ENCODE measurements at places on chromosomes 6 and 20.

GRCh38 chr6:35377002-35377401 is 34.6 kb downstream of the PPARD start:
- DNase-seq, result no peak

DNA sequence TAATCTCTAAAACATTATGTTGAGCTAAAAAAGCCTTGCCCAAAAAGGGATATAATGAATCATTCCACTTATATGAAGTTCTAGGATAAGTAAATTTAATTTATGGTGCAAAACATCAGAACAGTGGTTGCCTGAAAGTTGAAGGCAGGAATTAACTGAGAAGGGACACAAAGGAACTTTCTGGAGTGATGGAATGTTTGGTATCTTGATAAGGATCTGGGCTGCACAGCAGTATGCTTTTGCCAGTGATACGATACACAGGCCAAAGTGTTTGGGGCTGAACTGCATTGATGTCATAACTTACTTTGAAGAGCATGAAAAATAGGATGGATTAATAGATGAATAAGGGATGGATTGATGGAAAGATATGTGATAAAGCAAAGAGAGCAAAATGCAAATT is 146.1 kb upstream of the LRFN2 start:
- DNase-seq, result no peak

GRCh38 chr6:51463321-51463720 is 624.1 kb downstream of the PKHD1 start:
- peak; percentile 51 for DNase-seq

DNA sequence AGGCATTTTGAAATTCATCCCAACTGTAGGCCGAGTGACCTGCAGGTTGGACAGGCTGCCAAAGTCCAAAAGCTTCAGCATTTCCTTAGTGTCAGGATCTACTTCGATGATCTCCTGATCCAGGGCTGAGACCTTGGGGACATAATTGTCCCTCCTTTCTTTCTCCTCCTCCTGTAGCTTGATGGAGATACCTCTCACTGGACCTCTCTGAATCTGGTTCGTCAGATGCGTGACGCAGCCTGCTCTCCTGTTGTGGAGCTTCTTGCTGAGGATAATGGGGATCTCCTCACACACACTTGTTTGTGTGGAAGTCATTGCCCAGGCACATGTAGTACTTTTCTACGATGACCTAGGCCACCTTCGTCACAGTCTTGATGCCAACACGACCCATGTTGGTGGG is 1.5 kb upstream of the MAS1L start:
- DNase-seq, result no peak

- no peak for DNase-seq
These were observed 62.3 kb downstream of the SNX9 start for GRCh38 chr6:157885211-157885788.

GRCh38 chr6:136520517-136520916 is 29.7 kb downstream of the MAP7 start:
- DNase-seq, result no peak

DNA sequence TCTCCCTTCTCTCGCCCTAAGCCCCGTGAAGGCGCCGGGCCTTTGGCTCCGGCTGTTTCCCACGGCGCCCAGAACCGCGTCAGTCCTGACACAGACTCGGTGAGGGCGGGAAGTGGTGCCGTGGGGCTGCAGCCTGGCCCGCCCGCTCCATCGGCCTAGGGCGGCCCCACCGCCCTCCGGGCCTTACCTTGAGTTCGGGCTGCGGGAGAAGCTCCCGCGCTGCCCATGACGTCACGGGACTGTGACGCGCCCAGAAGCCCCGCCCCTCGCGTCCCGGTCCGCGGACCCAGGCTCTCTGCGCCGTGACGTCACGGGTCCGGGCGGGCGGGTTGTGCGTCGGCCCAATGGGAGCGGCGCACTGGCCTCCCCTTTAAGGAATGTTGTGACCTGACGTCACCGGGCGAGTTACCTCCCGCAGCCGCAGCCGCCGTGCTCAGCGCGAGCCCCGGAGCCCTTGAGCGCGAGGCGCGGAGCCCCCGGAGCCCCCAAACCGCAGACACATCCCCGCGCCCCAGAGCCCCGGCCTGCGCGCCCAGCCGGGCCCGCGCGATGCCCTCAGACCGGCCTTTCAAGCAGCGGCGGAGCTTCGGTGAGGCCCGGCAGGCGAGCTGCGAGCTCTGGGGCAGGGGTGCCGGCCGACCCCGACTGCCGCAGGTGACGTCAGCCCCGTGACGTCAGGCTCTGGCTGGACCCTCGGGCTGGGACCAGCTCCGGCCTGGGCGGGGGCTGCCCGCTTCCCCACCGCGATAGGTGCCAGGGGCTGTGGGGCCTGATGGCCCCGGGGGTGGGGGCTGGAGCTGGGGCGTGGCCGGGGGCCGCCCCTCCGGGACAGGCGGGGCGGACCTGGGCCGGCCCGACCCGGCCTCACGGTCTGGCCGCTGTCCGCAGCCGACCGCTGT is at the start of gene MAP1LC3A:
Gene MAP1LC3A, plus strand, starts transcription at position 399 of the 899 bp plus-strand sequence. Its CDS starts 151 bp downstream, at position 550.
- peak; percentile 88 for DNase-seq

DNA sequence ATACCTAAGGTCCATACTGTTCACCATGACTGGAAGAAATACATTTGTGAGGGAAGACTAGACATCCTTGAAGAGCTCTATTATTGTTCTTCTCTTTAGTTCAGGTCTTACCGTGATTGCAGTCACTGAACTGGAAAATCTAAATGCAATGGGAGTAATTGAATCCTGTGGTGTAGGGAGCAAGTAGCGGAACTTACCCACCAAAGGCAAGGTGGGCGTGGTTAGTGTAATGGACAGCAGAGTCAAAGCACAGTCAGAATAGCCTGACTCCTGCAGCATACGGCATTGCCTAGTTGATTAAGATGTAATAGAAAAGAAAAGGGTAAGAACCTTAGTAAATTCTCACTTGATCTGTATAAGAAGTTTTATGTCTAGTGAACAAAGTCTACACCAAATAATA is 679.7 kb upstream of the EPHA7 start:
- peak; percentile 2 for DNase-seq

GRCh38 chr6:84003131-84003530 is 30.4 kb upstream of the MRAP2 start:
- no peak for DNase-seq

DNA sequence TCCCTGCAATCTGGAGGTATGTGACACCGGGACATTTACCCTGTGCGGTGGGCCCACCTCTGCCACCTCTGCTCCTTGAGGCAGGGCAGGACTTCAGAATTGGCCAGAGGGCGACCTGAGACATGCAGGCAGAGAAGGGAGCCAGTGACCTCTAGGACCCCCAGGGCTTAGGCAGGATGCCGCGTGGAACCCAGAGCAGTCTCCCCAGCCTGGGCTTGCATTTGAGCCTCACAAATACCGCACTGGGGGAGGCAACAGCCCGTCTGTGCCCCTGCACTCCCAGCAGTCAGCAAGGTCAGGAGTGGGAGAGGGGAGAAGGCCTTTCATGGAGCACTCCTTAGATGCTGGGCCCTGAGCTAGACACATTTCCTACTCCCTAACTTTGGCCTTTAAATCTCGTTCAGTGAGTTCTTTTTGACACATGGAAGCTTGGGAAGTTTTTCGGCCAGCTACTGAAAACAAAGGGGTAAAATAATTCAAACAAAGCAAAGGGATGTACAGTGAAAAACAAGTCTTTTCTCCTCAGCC is 41.7 kb downstream of the C20orf203 start:
- DNase-seq, result no peak

DNA sequence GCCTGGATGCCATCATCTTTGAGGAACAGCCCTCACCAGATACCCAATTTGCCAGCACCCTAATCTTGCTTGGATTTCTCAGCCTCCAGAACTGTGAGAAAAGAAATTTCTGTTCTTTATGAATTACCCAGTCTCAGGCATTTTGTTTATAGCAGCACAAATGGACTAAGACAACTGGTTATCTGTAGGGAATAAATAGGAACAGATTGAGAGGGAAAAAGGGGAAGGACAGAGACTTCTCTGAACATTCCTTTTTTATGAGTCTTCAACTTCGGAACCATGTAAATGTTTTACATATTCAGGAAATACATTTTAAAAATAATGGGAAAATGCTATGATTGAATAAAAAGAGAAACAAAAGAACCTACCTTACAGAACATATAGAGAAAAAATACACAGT is 20.9 kb downstream of the KCTD20 start:
- no peak for DNase-seq

DNA sequence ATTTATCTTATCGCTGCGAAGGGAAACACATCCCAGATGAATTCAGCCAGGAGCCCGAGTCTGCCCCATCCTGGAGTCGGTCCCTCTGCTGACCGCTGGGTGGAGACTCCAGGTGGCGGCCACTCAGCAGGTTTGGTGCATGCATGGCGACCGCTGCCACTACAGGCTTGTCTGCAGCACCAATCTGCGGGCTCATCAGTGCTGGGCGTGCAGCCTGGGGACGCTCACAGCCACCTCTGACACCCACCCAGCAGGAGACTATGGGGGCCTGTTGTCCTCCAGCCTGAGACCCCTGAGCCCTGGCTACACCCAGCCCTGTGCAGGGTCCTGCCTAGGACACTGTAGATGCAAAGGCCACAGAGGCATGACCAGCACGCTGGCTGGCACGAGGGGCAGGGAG is 40.5 kb upstream of the GATA5 start:
- DNase-seq, result no peak

DNA sequence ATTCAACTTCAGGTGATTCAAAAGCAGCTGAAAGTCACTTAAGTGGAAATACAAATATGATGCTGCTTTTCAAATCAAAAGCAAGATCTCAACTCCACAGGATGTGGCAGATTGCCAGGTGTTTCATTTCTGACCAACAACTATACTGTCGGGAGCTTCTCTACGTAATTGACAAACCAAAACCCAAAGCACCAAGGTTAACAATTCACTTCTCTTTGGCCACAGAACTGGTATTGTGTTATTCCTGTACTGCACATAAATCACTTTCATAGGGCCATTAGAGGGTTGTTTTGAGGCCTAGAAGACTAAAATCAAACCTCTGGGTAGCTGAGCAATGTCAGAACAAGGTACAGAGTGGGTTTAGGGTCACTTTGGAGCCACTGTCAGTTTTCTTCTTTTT is 169.7 kb downstream of the HAO1 start:
- peak; percentile 18 for DNase-seq

DNA sequence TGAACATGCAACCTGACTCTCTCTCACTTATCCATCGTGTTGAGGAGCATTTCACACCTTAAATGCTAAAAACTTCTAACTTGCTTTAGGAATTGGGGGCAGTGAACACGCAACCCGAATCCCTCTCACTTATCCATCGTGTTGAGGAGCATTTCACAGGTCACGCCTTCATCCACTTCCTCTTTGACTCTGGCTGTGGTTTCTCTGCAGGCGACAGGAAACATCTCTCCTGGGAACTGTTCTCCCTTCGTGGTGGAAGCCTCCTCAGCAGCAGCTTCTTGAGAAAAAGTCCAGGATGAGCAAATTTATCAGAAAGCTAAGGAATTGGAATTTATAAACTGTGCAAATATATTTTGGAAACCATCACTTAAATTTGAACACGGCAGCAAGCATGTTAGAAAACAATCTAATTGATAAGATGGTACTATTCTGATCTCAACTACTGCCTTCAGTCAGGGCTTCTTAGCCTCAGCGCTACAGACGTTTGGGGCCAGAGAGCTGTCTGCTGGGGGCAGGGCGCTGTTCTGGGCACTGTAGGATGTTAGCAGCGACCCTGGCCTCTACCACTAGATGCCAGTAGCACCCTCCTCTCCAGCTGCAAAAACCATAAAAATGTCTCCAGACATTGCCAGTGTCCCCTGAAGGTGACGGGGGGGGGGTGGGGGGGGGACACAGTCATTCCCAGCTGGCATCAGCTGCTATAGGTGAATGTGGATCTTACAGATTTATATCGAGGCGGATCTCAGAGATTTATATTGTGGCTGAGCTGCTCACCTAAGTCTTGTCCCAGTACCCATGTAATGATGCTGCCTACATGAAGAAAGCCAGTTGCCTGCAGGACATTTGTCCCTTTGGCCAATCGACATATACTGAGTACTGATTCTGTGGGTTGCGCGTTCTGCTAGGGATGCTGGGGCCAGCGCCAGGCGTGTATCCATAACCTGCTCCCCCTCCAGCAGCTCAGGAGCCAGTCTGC is 26.2 kb downstream of the CTCFL start:
- DNase-seq, result no peak
